Stimulated activated CD4-positive, alpha-beta T cell treated with anti-CD3 and anti-CD28 coated beads, Interleukin-1b, Interleukin-23, amount 100 ng/mL, for 24 hours (primary cell): ENCODE measurements at places on chromosomes 1 and 21.

DNA sequence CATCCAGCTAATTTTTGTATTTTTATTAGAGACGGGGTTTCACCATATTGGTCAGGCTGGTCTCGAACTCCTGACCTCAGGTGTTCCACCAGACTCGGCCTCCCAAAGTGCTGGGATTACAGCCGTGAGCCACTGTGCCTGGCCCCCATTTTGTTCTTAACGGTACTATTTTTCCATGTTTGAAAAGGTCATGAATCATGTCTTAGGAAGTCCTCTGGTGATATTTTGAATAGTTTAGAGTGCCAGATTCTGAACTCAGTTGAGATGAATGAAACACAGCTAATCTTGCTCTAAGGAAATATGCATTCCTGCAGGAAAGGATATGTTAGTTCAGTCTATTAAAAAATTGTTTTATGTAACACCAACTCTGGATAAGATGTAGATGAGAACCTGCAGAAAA, 62.6 kb upstream of the ATP2B4 start:
- no peak for DNase-seq

GRCh38 chr1:228317891-228318810, 88.5 kb downstream of the TRIM11 start:
- no peak for DNase-seq

DNA sequence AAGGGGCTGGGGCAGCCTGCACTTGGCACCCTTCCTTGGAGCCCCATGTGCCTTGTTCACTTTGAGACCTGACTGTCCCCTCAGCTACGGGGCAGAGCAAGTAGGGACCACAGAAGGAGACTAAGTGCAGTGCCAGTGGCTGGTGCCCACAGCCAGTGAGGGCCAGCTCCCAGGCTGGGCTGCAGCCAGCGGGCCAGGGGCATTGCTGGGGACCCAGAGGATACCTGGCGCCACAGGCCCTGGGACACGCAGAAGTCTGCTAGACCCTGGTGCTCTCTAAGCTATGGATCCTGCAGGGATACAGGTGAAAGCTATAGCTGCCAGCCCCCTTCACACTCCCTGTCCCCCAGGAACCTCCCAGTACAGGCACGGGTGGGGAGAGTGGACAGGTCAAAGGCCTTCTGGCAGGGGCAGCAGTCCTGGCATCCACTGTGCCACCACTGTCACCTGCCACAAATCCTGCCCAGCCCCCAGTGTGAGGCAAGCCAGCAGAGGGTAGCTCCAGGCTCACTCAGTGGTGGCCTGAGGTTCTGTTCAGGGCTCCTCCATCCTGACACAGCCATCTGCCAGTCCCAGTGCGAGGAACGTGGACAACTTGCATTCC, 1.3 kb downstream of the CLCNKA start:
- no peak for DNase-seq

DNA sequence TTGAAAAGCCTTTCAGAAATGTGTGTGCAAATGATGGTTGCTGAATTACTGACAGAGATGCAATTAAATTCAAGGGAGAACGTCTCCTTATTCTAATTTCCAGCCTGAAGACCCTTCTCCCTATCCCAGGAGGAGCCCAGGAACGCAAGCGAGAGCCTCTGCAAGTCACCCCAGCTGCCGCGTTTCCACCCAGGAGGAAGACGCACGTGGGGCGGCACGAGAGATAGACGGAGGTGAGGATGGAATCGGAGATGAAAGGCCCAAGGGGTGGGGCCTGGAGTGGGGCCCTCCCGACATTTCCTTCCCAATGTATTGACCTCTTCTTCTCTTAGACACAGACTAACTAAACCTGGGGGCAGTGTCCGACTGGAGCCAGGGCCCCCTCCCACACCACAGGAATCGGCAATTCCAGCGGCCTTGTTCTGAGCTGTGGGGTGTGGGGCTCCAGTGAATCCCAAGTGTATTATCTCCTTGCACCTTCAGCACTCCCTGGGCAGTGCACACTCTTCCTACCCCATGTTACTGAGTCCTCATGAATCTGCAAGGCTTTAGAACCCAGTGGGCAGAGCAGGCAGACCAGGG, 322.5 kb downstream of the AJAP1 start:
- no peak for DNase-seq

- DNase-seq, result no peak
Measured at GRCh38 chr1:162985816-162986435, 83.2 kb upstream of the RGS4 start.

- no peak for DNase-seq
Measured at GRCh38 chr1:68442006-68442405, 7.7 kb downstream of the RPE65 start.

- DNase-seq, result no peak
Measured at GRCh38 chr1:4048076-4048475, 148.0 kb upstream of the C1orf174 start.

DNA sequence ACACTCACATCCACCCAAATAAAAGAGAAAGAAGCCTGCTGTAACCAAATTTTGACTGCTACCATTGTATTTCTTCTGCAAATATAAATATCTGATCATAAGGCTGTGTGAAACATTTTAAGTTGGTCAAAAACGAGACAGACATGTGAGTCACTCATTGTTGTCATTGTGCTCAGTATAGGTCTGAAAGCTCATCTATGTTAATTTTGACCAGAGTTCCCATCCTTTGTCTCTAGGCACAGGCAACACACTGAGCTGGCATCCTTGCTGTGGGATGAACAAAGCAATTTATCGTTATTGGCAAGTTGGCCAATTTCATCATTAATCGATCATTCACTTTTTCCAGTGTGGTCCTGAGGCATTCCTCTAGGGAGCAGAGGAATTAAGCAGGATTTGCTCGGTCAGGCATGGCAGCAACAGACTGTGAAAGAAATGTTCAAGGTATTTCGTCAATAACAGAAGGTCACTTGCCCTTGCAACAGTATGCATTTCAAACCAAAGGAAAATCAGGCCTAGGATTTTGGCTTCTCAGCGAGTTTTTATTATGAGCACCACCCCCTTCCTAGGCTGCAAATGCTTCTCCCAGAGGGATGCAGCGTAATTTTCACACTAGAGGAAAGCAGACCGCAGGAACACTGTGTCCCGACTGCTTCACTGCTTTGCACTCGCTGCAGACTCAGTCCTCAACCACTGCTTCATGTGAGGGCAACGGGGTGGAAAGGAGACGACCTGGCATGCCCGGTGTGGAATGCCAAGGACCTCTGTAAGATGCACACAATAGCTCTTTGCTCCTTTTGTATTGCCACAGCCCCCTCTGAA, 87.9 kb upstream of the SMYD2 start:
- no peak for DNase-seq

- no peak for DNase-seq
Measured at GRCh38 chr1:211641942-211642341, 33.5 kb downstream of the NEK2 start.

- DNase-seq, result no peak
Measured at GRCh38 chr1:228989676-228989991, 254.4 kb downstream of the RHOU start.

- no peak for DNase-seq
Measured at GRCh38 chr1:40650075-40650474, 15.4 kb downstream of the RIMS3 start.

- peak; percentile 61 for DNase-seq
Measured at GRCh38 chr1:2547210-2548067, 8.7 kb upstream of the TNFRSF14 start.

- DNase-seq, result no peak
Measured at GRCh38 chr1:223706077-223706973, 6.0 kb upstream of the CAPN2 start.

- DNase-seq, result no peak
Measured at GRCh38 chr1:5779608-5780323, 212.5 kb downstream of the NPHP4 start.

DNA sequence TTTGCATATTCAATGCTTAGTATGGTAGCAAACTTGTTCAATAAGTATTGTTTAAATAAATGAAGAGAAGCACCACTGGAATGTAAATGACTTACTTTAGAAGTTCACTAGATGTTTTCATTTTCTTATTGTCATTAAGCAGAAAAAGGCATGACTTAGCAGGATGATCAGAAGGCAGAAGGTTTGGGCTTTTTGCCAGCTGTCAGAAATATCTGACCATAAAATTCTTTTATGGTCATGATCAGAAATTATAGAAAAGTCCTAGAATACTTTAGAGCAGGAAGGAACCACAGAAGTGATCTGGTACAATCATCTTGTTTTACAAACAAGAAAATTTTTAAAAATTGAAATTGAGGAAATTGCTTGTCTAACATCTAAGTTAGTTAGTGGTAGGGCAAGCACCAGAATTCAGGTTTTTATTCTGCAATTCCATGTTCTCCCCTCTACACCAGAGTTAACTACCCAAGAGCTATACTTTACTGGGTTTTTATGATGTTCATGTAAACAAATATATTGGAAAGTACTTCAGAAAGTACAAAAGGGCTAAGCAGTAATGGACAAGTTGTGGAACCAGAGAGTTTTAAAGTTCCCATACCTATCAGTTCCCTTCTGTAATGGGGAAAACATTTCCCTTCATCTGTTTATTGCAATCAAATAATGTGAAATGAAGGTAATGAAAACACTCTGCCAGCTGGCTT, 10.1 kb downstream of the FMO5 start:
- no peak for DNase-seq

- DNase-seq, result no peak
Measured at GRCh38 chr1:92940541-92940940, 20.7 kb downstream of the DIPK1A start.

DNA sequence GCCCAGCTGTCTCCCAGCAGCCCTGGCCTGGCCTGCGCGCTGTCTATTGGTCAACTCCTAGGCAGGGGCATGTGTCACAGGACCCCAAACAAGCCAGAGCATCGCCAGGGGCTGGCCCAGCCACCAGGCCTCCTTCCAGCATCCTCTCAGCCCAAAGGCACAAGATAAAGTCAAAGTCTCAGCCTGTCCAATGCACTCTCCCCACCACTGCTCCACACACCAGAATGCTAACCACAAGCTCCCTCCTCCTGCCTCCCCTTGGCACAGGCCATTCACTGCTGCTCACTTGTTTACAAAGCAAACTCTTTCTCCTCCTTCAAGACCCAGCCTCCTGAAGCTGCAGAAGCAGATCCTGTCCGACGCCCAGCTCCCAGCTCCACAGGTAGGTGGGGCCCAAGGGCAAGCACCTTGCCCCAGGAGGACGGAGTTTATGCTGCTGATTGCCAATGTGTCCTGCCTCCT, 133.4 kb downstream of the DMRTB1 start:
- no peak for DNase-seq

GRCh38 chr1:192574073-192574472, 1.5 kb upstream of the RGS1 start:
- DNase-seq, result no peak

- DNase-seq, result no peak
Measured at GRCh38 chr1:207890136-207890738, 20.7 kb downstream of the CD34 start.

DNA sequence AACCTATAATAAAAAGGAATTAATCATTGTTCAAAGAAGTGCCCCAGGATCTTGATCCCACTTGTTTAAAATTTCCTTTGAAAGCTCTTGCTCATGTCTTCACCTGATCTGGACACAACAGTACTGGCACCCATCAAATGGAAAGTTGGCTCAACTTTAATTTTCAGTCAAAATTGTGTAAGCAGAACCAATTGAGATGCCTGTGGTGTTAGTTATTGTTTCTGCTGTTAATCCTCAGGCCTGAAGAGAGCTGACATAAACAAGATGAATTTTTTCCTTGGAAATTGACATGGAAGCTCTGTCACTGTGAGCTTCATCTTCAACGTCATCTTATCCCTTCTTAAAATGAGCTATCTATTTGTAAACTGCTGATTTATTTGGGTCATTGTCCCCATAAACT, 88.3 kb upstream of the TNFSF4 start:
- no peak for DNase-seq

GRCh38 chr1:176466514-176466913, 3.5 kb downstream of the PAPPA2 start:
- DNase-seq, result no peak

DNA sequence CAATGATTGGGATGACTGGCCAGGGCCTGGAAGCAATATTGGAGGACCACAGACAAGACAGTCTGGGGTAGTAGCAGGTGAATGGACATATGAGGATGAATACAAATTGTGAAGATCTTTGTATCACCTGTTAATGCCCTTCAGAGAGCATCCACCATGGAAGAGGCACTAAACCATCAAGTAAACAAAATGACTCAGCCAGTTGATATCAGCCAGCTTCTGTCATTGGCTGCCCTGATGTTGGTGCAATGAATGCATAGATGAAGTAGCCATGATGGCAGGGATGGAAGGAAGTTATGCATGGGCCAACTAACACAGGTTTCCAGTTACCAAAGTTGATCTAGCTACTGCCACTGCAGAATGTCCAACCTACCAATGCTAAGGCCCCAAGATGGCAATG, 16.1 kb upstream of the ERI3 start:
- no peak for DNase-seq

- peak; percentile 59 for DNase-seq
Measured at GRCh38 chr1:3618881-3619671, 5.7 kb upstream of the TPRG1L start.

DNA sequence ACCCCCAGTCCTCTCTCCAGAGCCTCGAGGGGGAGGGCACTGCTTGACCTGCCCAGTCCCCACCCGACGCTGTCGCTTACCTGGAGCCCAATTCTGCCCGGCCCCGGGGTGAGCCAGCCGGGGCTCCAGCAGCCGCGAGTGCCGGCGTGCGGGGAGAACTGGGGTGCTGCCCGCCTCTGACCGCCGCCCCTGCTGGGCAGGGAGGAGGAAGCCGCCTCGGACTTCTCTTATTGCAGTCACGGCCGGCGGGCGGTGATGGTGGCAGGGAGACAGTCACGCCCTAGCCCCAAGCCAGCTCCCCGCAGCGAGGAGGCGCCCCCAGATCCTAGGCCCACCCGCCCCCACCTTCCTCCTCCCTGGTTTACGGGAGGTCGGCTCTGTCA, at the start of gene FGR:
Gene FGR (minus strand): TSS at position 201 of the 383 bp plus-strand sequence. CDS start 11,269 bp downstream, outside the sequence.
- no peak for DNase-seq

- DNase-seq, result no peak
Measured at GRCh38 chr1:92310185-92310597, 11.3 kb downstream of the RPAP2 start.

- DNase-seq, result no peak
Measured at GRCh38 chr1:11676386-11677103, 4.4 kb downstream of the MAD2L2 start.

DNA sequence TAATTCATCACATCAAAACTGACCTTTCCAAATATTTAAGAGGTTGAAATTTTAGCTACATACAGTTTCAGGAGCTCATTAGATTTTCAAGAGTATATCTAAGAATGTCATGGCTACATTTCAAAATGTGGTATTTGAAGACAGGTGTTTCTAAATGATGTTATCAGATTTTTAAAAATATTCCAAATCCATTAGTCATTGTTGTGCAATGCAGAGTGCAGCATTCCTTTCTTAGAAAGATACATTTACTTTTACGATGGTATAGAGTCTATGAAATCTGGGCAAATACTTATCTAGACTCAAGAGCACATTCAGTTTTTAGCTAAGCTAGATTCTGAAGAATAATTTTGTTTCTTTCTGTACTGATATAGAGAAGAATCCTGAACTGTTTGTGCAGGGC, 230.3 kb downstream of the CHRM3 start:
- DNase-seq, result no peak

- DNase-seq, result no peak
Measured at GRCh38 chr1:177287994-177288393, 117.2 kb downstream of the BRINP2 start.

- no peak for DNase-seq
Measured at GRCh38 chr1:160588468-160588867, 9.2 kb upstream of the CD84 start.
